Neuronal stem cell (in vitro differentiated cells): ENCODE measurements at places on chromosomes 3 and 15.

GRCh38 chr3:77919244-77919643, 879.3 kb downstream of the ROBO2 start:
- no peaks in the 10 kb centered on the region for H3K36me3 ChIP-seq
- no peak overlapping the region for H3K27ac ChIP-seq
- no peaks in the 10 kb centered on the region for H3K4me1 ChIP-seq
- H3K4me3 ChIP-seq, result no peak overlapping the region

GRCh38 chr15:82854554-82854953, 45.1 kb downstream of the WHAMM start:
- peaks cover 16% of the 10 kb centered on the region for H3K4me1 ChIP-seq
- H3K27ac ChIP-seq, result no peak overlapping the region
- no peak overlapping the region for H3K4me3 ChIP-seq
- DNase-seq, result no peak

DNA sequence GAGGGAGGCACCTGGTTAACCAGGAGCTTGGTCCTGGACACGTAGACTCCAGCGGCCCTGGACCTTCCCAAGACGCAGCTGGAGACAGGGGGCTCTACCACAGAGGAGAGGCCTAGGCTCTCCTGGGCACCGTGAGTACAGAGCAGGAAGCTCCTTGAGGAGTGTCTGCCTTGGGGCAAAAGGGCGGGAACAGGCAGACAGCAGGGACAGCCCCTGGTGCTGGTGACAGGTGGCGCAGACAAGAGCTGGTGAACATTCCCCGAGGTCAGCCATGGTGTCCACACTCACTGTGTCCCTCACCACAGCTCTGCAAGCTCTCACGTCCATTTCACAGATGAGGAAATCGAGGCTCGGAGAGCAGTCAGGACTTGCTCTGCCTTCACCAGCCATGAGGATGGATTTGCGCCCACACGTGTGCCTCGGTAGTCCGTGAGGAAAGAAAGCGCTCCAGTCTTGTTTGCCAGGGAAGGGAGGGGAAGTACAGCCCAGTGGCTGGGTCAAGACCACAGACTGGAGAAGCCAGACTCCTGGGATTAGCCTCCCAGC, 2.6 kb upstream of the PLXNA1 start:
- no peaks in the 10 kb centered on the region for H3K27me3 ChIP-seq
- H3K4me3 ChIP-seq, result no peak overlapping the region
- no peak overlapping the region for H3K27ac ChIP-seq
- no peaks in the 10 kb centered on the region for H3K36me3 ChIP-seq

- no peaks in the 10 kb centered on the region for H3K4me1 ChIP-seq
- DNase-seq, result no peak
- H3K27me3 ChIP-seq, result no peaks in the 10 kb centered on the region
- H3K4me3 ChIP-seq, result no peak overlapping the region
- no peaks in the 10 kb centered on the region for H3K36me3 ChIP-seq
Measured at GRCh38 chr3:18300916-18301315, 124.2 kb downstream of the SATB1 start.

DNA sequence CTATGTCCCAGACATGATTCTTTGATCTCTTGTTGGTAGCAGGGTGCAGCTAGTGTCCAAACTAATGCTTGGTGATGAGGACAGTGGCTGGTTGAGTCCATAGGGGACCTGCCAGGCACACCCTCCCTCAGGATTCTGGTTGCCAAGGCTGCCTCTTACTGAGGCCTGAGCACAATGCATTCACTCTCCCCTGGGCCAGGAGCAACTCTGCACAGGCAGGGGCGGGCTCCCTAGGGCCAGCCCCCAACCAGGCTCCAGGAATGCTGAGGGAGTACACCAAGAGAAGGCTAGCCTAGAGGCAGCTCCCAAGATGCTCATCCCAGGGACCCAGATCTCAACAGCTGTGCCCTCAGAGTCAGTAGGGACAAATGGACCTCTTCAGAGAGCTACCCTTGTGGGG, 46.2 kb upstream of the HERC1 start:
- no peak for DNase-seq
- no peaks in the 10 kb centered on the region for H3K27me3 ChIP-seq
- no peaks in the 10 kb centered on the region for H3K36me3 ChIP-seq
- no peak overlapping the region for H3K4me3 ChIP-seq
- no peak overlapping the region for H3K27ac ChIP-seq

GRCh38 chr15:68500363-68501258, 68.6 kb upstream of the ITGA11 start:
- H3K27ac ChIP-seq, result no peak overlapping the region
- no peak overlapping the region for H3K4me3 ChIP-seq
- no peaks in the 10 kb centered on the region for H3K36me3 ChIP-seq
- H3K27me3 ChIP-seq, result peaks cover 5% of the 10 kb centered on the region
- DNase-seq, result no peak

DNA sequence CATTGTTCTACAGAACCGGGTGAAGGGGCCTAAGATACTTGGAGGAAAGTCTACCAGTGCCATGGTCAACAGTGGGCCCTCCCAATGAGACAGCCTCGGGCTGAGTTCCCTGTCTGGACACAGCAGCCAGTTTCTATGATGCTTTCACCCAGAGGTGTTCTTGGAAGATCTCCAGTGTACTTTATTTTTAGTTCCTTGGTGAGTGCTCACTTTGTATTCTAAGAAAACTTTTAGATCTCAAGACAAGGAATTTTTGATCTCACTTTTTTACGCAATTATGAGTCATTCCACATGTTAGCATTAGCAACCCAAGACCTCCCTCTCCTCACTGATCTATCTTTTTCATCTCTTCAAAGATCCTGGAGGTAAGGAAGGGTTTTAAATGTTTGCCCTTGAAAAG, 287.7 kb downstream of the RORA start:
- H3K27me3 ChIP-seq, result no peaks in the 10 kb centered on the region
- H3K27ac ChIP-seq, result no peak overlapping the region
- no peak for DNase-seq
- H3K4me1 ChIP-seq, result no peaks in the 10 kb centered on the region

GRCh38 chr3:14398797-14399106, 3.7 kb upstream of the SLC6A6 start:
- no peak overlapping the region for H3K27ac ChIP-seq
- DNase-seq, result no peak
- peaks cover 9% of the 10 kb centered on the region for H3K4me1 ChIP-seq
- H3K27me3 ChIP-seq, result no peaks in the 10 kb centered on the region
- H3K36me3 ChIP-seq, result no peaks in the 10 kb centered on the region

GRCh38 chr3:69082361-69082760, 2.2 kb upstream of the UBA3 start:
- H3K27me3 ChIP-seq, result no peaks in the 10 kb centered on the region
- peaks cover 29% of the 10 kb centered on the region for H3K4me1 ChIP-seq
- DNase-seq, result no peak
- peaks cover 13% of the 10 kb centered on the region for H3K36me3 ChIP-seq

DNA sequence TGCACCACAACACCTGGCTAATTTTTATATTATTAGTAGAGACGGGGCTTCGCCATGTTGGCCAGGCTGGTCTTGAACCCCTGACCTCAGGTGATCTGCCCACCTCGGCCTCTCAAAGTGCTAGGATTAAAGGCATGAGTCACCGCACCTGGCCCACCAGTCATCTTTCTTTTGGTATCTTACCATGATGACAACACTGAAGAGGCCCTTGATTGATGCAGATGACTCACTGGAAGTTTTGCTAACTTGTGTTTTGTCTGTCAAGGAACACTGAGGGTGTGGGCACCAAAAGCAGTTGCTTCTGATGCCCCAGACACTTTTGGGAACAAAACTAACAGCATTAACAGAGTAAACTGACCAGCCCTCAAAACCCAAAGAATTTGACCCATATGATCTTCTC, 88.3 kb downstream of the MYO5A start:
- H3K4me1 ChIP-seq, result no peaks in the 10 kb centered on the region
- H3K4me3 ChIP-seq, result no peak overlapping the region
- no peak for DNase-seq

- H3K27ac ChIP-seq, result no peak overlapping the region
- DNase-seq, result no peak
- no peak overlapping the region for H3K4me3 ChIP-seq
Measured at GRCh38 chr3:13375464-13375863, 44.7 kb downstream of the NUP210 start.

DNA sequence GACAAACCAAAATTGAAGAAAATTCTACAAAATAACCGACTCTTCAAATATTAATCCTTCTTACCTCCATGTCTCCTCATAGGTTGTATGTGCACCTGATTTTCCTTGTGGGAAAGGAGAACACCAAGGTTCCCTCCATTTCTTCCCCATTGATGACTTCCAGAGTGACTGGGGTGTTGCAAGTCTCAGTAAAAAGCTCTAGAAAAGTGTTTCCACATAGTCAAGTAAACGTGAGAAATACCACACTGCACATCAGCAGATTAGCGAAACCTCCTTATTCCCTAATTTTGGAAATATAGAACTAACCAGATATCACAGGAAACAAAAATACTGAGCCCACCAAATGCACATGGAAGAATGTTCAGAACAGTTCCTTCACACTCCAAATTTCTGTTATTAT, 4.9 kb upstream of the RPN1 start:
- no peaks in the 10 kb centered on the region for H3K4me1 ChIP-seq
- no peak for DNase-seq
- H3K4me3 ChIP-seq, result no peak overlapping the region
- no peak overlapping the region for H3K27ac ChIP-seq
- no peaks in the 10 kb centered on the region for H3K27me3 ChIP-seq

GRCh38 chr15:43771816-43772215, 5.0 kb downstream of the ELL3 start:
- DNase-seq, result no peak
- H3K27ac ChIP-seq, result no peak overlapping the region
- H3K4me1 ChIP-seq, result peaks cover 6% of the 10 kb centered on the region
- H3K4me3 ChIP-seq, result no peak overlapping the region
- H3K36me3 ChIP-seq, result peaks cover 22% of the 10 kb centered on the region

DNA sequence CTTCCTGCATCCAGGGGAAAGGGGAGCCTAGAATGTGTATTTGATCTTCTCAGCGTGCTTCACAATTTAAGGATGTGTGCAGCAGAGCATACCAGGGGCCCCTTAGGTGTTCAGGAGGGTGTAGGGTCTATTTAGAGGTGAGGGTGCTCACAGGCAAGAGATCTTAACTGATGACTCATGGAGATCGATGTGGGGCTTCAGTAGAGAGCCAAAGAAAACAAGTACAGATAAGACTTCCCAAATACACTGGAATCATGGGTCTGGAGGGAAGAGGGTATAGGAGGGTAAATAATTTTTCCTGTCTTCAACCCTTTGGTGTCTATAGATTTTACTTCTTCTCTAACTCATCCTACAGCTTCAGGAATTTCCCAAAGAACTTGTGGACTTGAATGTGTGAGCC, 170.2 kb upstream of the LRRC3B start:
- no peaks in the 10 kb centered on the region for H3K36me3 ChIP-seq
- no peaks in the 10 kb centered on the region for H3K4me1 ChIP-seq
- no peak overlapping the region for H3K27ac ChIP-seq
- no peaks in the 10 kb centered on the region for H3K27me3 ChIP-seq

DNA sequence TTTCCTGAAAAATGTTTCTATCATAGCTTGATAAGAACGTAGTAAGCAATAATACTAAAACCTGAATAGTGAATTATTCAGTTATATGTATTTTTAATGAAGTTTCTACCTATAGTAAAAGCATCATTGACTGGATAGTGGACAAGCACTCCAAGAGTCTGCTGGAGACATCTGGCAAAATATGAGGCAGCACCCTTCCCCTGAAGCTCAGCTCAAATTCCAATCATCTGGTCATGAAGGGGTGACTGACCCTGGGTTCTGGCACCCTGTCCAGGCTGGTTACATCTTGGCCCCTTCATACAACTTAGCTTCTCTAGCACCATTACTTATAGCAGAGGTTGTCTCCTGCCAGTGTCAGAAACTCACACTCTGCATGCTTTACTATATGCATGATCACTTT, 455.4 kb downstream of the RAP2B start:
- H3K36me3 ChIP-seq, result no peaks in the 10 kb centered on the region
- H3K27ac ChIP-seq, result no peak overlapping the region
- H3K27me3 ChIP-seq, result no peaks in the 10 kb centered on the region
- no peak overlapping the region for H3K4me3 ChIP-seq
- DNase-seq, result no peak

- DNase-seq, result no peak
- peak overlapping the region; percentile 67 for H3K27ac ChIP-seq
- H3K4me1 ChIP-seq, result peaks cover 29% of the 10 kb centered on the region
Measured at GRCh38 chr15:96359616-96360521, 29.4 kb downstream of the NR2F2 start.

- H3K4me1 ChIP-seq, result no peaks in the 10 kb centered on the region
- no peak for DNase-seq
- H3K4me3 ChIP-seq, result no peak overlapping the region
- H3K27ac ChIP-seq, result no peak overlapping the region
- no peaks in the 10 kb centered on the region for H3K36me3 ChIP-seq
Measured at GRCh38 chr3:161412123-161412522, 40.8 kb upstream of the SPTSSB start.

DNA sequence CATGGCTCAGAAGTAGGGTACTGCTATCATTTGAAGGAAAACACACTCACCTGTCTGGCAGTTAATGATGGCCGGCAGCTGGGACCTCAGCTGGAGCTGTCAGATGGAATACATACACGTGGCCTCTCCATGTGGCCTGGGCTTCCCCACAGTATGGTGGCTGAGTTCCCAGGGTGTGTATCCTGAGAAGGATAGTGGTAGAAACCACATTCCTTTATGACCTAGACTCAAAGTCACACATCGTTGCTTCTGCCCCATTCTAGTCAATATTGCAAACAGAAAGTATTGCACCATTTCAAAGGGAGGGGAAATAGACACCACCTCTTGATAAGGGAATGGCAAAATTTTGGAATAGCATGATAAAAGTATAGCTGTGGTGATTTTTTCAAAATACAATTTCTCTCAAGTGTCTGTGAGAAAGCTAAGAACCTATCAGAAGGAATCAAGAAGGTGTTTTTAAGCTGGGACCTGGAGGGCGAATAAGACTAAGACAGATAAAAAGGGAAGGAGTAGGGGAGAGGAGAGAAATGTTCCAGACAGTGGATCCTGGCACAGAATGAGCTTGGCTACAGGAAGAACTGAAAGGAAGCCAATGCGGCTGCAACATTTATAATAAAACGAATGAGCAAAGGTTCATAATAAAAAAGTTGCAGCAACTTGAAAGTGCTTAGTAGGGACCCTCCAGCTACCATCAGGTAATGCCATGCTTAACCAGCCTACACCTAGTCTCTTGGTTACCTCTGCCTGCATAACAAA, 40.1 kb upstream of the GALNT15 start:
- no peak overlapping the region for H3K27ac ChIP-seq
- peaks cover 2% of the 10 kb centered on the region for H3K4me1 ChIP-seq
- H3K27me3 ChIP-seq, result no peaks in the 10 kb centered on the region
- H3K36me3 ChIP-seq, result no peaks in the 10 kb centered on the region
- DNase-seq, result no peak

GRCh38 chr15:31361764-31362515, 35.3 kb downstream of the KLF13 start:
- H3K36me3 ChIP-seq, result no peaks in the 10 kb centered on the region
- no peak for DNase-seq
- H3K4me3 ChIP-seq, result no peak overlapping the region
- no peak overlapping the region for H3K27ac ChIP-seq
- H3K27me3 ChIP-seq, result no peaks in the 10 kb centered on the region

DNA sequence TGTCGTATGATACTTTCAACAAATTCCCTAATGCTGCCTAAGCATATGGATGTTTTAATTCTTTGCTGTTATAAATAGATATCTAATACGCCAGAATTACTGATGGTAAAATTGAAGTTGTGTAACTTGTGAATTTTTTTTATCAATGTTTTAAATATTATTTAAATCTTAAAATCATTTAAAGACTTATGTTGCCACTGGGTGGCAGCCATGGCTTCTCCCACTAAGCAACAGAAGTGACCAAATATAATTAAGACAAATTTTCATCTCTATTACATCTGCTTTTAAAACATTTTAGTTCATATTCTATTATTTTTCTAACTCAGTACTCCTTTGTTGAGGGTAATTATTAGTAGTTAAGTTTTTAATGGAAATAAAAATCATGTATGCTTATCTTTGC, 8.1 kb upstream of the IL20RB start:
- H3K27me3 ChIP-seq, result no peaks in the 10 kb centered on the region
- H3K27ac ChIP-seq, result no peak overlapping the region
- no peaks in the 10 kb centered on the region for H3K4me1 ChIP-seq
- peaks cover 22% of the 10 kb centered on the region for H3K36me3 ChIP-seq
